ENCODE measurements at places on chromosomes 5 and 9. TPM values are rescaled to one million over a fixed set of nuclear protein-coding genes. Genes with fewer than 3 reads are reported as not detected.

HABP4 gene
- 20.7 TPM for total RNA-seq

RLN2 gene
- total RNA-seq: not detected

INIP gene
- total RNA-seq: 17.2 TPM

C5orf63 gene
- total RNA-seq: 5.4 TPM

SHISAL2B gene
- total RNA-seq: not detected

GABRA1 gene
- total RNA-seq: not detected

NR4A3 gene
- total RNA-seq: 124 TPM

GPR151 gene
- total RNA-seq: not detected

LHX3 gene
- total RNA-seq: not detected

TRIM36 gene
- total RNA-seq: 1.3 TPM

ZBTB26 gene
- 2.9 TPM for total RNA-seq

NUTM2F gene
- not detected for total RNA-seq

GRM6 gene
- total RNA-seq: not detected

SLC46A2 gene
- 0.35 TPM for total RNA-seq

REEP2 gene
- 2.6 TPM for total RNA-seq

IL9 gene
- not detected for total RNA-seq

CDC20B gene
- not detected for total RNA-seq

EQTN gene
- not detected for total RNA-seq

RXFP3 gene
- total RNA-seq: not detected

TAF11L5 gene
- total RNA-seq: not detected

SEMA6A gene
- 24.0 TPM for total RNA-seq

FOXD4L4 gene
- not detected for total RNA-seq

IZUMO3 gene
- total RNA-seq: not detected

WNT8A gene
- total RNA-seq: not detected

SH3GL2 gene
- total RNA-seq: not detected

AGXT2 gene
- not detected for total RNA-seq

RAD50 gene
- total RNA-seq: 44.2 TPM

GLDC gene
- 0.19 TPM for total RNA-seq

CDC25C gene
- total RNA-seq: not detected

EIF4E1B gene
- not detected for total RNA-seq

ZDHHC11 gene
- 11.0 TPM for total RNA-seq

PCDH12 gene
- 6.4 TPM for total RNA-seq

ST6GALNAC6 gene
- total RNA-seq: 109 TPM

FGF1 gene
- total RNA-seq: 9.9 TPM

TMEFF1 gene
- 0.42 TPM for total RNA-seq

NR2F1 gene
- 71.5 TPM for total RNA-seq

PHF24 gene
- 0.39 TPM for total RNA-seq

SVEP1 gene
- 359 TPM for total RNA-seq

SYK gene
- 26.7 TPM for total RNA-seq

IFNB1 gene
- not detected for total RNA-seq

SPATA31E1 gene
- not detected for total RNA-seq

CCDC192 gene
- 0.51 TPM for total RNA-seq

SELENOP gene
- total RNA-seq: 807 TPM

PCDHB2 gene
- total RNA-seq: 3.4 TPM

TEX48 gene
- not detected for total RNA-seq

MCIDAS gene
- total RNA-seq: not detected

ITK gene
- 4.5 TPM for total RNA-seq

TRAF2 gene
- 8.8 TPM for total RNA-seq

ANKRD18A gene
- not detected for total RNA-seq

SNCAIP gene
- total RNA-seq: 3.6 TPM

TSLP gene
- total RNA-seq: 1.5 TPM

SPATA31D4 gene
- total RNA-seq: not detected
